ENCODE measurements at places on chromosomes 1 and 21.

- no peak for DNase-seq
Measured at GRCh38 chr1:75712306-75712705, 12.2 kb upstream of the ACADM start.

DNA sequence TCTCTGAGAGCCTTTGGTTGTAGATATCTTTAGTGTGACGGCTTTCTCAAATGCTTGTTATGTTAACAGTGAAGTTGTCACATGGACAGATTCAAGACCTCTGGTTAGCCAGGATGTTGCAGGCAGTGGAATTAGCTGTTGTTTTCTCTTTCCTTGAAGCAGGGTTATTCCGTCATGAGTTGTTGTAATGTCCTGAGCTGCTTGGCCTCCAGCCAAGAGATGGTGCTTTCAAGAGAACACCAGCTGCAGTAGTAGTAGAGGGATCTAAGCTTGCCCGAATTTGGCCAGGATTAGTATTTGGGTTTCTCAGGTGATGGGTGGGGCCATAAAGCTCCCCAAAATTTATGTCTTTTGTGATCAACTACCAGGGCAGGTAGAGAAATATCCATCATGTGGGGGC is 13.4 kb downstream of the KCNE1 start:
- no peak for DNase-seq

GRCh38 chr21:45578811-45579381 is 36.7 kb upstream of the SLC19A1 start:
- no peak for DNase-seq

DNA sequence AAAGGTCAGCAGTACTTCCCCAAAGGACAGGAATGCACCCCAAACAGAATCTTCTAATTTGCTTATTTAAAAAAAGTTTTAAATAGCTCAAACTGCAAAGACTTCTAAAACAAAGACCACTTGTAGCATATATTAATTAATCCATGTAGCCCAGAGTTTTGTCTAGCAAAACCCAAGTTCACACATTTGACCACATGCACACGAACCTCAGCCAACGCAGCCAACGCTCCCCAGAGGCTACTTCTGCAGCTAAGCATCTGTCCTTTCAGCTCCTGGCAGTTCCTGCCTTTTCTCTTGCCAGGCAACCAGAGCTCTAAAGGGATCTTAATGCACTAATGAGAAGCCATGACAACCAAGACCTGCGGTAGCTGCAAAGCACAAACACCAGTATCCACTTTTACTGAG is 89.6 kb downstream of the RERE start:
- no peak for DNase-seq

DNA sequence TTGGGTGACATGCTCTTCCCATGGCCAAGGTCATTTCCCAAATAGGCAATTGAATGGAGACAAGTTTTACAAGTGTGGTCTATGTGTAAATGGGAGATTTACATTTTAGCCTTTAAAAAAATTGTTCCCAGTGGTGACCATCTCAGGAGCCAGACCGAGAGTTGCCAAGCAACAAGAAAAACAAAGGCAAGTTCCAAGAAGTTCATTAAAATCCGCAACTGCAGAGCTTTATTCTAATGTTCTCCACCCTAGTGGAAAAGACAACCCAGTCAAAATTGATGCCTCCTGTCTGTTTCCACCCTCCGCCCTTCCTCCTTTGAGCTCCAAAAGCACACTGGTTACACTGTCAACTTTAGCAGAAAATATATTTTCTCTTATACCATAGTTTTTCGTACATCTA is 33.2 kb upstream of the CD55 start:
- DNase-seq = no peak

DNA sequence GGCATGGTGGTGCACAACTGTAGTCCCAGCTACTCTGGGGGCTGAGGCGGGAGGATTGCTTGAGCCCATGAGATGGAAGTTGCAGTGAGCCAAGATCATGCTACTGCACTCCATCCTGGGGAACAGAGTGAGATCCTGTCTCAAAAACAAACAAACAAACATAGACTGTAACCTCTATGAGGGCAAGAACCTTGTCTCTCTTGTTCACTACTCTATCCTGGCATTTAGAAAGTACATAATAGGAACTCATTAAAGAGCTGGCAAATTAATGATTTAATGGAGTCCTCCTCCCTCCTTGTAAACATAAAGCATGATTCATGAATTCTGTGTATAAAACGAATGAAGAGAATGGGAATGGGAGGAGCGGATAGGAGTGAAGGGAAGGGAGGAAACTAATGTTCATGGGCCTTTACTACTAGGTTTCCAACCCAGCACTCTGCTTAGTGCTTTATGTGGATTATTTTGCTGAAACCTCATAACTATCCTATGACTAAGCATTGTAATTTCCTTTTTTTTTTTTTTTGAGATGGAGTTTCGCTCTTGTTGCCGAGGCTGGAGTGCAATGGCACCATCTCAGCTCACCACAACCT is 8.6 kb downstream of the LMOD1 start:
- DNase-seq = no peak

DNA sequence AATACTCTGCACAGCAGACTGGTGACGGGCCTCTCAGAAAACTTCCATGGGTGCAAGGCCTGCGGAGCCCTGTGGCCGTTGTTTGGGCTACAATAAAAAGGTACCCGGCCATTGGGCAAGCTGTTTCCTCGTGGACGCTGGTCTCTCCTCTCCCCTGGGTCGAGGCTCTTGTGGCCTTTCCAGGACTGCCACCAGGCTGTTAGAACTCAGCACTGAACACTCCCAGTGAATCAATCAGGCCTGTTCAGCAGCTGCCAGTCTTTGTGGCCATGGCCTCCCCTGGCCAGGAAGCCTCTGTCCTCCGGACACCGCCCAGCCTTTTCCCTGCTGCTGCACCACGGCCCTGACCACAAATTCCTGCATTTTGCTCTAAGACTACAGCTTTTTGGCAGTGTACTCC is 33.0 kb upstream of the ACTRT2 start:
- no peak for DNase-seq

DNA sequence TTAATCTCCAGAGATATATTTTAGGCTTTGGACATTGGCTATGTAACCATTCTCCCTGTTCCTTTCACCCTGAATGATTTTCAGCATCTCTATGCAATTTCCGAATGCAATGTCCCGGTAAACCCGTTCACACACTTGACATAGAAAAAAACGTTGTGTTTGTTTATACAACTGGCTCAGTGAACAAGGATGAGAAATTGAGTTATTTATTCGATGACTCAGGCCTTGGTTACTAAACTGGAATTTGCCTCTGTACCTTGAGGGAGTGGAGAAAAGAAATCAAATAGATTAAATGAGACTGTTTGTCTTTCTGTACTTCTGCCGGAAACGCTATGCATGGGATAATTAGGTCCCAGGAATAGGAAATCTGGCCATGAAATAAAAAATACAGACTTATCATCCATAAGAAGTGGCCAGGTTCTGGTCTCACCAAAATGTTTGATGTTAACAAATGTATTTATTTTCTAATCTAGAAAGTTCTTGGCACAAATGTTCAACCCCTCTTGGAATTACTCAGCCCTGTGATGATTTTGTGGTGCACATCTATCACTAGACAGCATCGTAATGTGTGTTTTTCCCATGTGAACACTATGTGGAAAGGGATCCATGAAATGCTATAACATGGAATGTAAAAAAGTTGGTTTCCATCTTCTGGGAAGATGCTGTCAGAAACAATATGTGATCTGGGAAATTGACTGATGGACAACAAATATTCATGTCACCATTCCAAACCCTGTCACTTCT is 253.9 kb downstream of the DUSP10 start:
- DNase-seq = no peak

DNA sequence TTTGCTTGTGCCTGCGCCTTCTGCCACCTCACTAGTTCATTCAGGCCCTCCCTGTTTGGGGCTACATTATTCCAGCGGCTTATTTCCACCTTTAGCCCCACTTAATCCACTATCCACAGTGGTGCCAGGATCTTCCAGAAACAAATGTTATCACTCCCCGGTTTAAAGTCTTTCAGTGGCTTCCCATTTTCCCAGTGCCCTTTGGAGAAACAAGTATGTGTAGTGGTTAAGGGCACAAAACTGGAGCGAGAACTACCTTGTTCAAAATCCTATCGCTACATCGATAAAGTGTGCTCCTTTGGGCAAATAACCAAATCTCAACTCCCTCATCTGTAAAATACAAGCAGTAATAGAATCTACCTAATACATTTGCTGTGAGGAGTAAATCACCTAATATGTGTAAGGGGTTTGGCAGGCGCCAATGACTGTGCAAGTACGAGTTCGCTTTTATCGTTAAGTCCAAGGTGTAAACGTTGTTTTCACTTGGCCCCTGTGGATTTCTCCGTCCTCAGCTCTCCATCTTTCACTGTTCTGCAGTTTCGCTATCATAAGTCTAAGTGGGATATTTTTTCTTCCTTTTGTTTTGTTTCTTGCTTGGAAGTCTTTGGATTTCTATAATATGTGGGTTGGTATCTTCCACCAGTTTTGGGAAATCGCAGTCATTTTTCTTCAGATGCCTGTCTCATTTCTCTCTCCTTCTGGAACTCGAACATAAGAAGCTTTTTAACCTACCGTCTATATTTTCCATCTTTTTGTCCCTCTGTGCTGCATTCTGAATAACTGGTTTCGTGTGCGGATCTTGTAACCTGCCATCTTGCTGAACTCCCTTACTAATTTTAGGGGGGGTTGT is 844 bp upstream of the MEAF6 start:
- DNase-seq = no peak

GRCh38 chr1:19750101-19750881 is 49.4 kb downstream of the TMCO4 start:
- DNase-seq = no peak

DNA sequence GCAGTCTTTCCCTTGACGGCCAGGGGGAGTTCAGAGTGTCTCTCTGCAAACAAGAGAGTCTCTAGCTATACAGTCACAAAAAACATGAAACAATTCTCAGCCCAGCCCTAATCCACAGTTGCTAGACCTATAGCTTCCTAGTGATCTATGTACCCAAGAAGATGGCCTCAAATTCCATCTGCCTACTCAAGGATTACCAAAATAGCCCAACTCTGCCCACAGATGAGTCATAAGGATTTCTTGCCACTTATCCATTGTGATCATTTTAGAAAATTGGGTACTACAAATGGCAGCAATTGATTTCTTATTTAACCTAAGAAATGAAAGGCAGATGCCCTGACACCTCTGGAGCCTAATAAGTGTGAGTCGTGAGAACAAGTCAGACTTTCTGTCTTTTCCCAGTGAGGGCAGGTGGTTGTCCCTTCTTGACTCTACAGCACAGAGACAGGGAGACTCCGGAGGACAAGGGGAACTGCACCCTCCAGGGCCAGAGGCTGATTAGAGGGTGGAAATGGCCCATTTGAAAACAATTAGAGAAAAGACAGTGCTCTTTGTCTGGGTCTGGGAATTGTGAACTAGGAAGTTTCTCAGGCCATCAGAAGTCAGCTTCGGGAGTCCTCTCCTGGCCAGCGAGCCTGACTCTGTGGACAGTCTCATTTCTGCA is 65.4 kb downstream of the ABCA4 start:
- DNase-seq = no peak
